Suprapubic skin (tissue), 4 donors: ENCODE measurements at places on chromosomes 7 and 10.

DNA sequence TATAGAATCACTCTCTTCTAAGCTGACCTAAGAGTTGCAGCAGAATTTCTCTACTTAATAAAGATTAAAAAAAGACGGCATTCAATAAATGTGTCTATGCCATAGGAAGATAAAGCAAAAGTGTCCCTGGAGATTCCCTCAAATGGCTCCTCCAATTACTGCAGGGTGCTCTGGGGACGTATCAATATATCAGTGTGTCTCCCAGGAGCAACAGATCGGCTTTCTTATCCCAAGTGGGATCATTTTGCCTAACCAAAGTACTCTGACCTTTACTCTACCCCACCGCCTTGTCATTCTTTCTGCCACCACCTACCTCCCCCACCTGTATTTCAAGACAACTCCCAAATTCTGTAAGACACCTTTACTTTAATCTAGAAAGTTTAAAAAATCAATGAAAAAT is 202.0 kb upstream of the SEMA3C start:
- DNase-seq = no peak

- no peak for DNase-seq
Observed at GRCh38 chr10:6753644-6754043, 173.6 kb upstream of the PRKCQ start.

- no peak for DNase-seq
Observed at GRCh38 chr10:86083664-86084175, 282.9 kb downstream of the GRID1 start.

DNA sequence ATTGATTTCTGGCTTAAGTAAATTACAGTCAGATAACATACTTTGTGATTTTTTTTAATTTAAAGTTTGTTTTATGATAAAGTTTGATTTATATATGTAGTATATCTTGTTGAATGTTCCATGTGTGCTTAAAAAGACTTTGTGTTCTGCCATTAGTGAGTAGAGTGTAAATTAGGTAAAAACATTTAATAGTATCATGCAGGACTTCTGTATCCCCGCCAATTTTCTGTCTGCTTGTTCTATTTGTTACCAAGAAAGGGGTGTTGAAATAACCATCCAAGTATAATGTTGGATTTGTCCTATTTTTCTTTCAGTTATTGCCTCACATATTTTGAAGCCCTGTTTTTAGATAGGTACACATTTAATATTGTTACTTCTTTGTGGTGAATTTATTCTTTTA is 172.1 kb downstream of the CAMK1D start:
- no peak for DNase-seq

GRCh38 chr10:24176658-24177057 is 32.3 kb upstream of the KIAA1217 start:
- DNase-seq = no peak

- DNase-seq = peak; percentile 78
Observed at GRCh38 chr10:98262571-98262970, 5.4 kb downstream of the LOXL4 start.

- DNase-seq = no peak
Observed at GRCh38 chr7:150820148-150820547, 19.6 kb downstream of the TMEM176A start.

- DNase-seq = no peak
Observed at GRCh38 chr10:72702868-72703581, 11.1 kb downstream of the MCU start.

DNA sequence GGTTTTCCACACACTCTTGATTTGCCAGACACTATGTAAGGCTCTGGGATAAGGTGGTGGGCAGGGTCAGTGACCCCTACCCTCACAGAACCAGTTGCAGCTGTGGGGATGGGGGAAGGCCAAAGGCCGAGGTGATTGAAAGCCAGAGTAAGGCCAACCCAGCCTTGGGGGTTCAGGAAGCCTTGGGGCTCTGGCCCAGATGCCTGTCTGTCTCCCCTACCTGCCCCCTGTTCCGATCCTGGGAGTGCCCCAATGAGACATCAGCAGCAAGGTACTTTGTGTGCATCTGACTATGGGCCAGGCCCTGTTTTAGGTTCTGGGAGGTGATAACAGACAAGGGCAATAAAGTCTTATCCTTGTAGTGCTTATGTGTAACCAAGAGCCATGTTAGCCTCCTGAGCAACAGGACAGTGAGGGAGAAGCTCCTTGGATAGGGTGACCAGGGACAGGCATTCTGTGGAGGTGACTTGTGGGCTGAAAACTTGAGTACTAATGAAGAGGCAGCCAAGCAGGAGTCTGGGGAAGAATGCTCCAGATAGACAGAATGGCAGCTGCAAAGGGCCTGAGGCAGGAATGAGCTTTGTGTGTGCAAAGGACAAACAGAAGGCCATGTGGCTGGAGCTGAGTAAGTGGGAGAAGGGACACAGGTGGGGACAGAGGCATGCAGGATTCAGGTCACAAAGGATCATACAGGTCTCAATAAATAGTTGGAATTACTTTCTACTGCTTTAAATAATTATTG is 35.4 kb downstream of the TSPAN14 start:
- no peak for DNase-seq

- DNase-seq = peak; percentile 72
Observed at GRCh38 chr7:45709168-45710042, 135.2 kb downstream of the ADCY1 start.

- no peak for DNase-seq
Observed at GRCh38 chr7:101140339-101140699, 13.4 kb downstream of the SERPINE1 start.

GRCh38 chr10:35993591-35994515 is 351.8 kb upstream of the FZD8 start:
- no peak for DNase-seq

DNA sequence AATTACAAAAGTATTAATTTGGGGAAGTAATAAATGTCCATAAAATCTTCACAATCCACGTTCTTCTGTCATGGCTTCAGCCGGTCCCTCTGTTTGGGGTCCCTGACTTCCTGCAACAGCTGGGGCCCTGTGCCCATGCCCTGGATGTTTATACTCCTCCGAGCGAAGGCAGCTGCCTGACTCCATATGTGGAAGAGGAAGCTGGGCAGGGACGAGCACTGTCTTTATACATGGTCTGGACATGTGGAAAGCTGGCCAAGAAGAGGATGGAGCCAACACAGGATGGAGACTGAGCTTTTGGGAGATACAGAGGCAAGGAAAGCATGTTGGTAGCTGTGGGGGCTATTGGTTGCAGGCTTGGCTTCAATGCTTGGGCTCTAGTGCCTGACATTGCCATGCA is 116.5 kb upstream of the EFCAB10 start:
- DNase-seq = no peak

DNA sequence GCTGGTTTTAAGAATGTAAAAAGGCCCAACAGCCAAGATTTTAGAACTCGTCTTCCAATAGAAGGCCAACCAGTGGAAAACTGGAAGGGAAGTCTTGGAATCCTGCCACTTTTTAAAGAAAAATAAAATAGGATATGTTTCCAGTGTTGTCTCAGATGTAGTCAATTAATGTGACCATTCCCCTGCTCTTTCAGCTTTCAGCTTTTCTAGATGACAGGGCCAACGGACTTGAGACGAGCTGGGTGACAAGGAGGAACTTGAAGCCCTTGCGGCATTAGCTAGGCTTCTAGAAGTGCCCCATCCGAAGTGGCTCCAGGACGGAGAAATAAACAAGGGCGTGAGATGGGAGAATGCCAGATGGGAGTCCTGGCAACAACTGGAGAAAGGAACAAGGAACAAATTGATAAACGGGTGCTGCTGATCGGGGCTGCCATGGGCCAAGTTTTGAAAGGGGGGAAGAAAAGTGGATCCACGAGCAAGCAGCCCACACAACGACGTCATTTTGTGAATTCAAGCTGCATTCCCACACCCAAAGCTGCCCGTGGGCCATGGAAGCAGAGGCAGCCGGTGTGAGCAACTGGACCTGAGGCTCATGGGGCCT is 42.3 kb downstream of the CTBP2 start:
- no peak for DNase-seq

DNA sequence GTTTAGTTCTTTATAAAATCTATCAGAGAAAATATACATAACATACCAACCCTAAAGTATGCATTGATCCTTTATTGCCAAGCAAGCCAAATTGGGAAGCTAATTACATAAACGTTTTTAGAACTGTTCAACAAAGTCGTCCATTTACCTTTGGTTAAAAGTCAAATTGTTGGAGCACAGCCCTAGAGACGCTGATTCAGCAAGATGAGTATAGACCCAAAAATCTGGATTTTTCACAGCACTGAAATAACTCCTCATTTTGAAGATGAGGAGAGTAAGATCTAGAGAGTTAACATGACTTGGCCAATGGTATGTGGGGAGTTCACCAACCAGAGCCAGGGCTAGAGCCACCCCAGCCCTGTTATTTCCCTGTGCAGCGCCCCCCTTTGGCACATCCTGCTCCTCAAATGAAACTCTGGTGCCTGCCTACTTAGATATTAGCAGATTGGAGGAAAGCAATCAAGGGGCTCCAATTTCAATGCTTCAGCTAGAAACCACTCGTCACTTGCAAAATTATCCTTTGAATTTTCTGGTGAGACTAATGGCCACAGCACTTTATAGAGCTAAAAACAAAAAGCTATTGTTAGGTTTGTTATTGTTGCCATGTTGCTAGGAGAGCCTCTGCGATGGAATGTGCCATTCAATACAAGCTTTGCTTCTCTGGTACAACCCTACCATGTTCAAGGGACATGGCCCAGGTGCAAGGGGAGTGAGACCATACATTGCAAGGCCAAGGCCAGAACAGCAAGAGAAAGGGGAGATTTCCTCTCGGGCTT is 132.6 kb upstream of the ZEB1 start:
- DNase-seq = no peak

DNA sequence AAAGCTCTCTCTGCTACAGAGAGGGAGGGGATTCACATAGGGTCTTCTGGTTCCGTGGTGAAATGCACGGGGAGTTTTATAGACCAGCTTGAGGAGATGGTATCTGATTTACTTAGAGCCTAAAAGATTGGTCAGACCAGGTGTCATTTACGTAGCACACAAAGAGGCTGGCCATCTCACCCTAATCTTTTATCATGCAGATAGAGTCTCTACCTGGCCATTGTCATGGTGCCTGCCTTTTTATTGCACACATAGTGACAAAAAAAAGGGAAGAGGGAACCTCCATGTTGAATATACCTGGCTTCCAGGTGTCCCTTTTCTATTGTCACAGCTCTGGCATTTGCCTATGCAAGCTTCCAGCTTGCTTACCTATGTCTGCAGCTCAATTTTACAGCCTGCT is 1456.1 kb downstream of the GATA3 start:
- DNase-seq = no peak

GRCh38 chr7:43489257-43489656 is 93.7 kb upstream of the STK17A start:
- DNase-seq = no peak

GRCh38 chr10:35194906-35195305 is 68.3 kb downstream of the CREM start:
- no peak for DNase-seq

DNA sequence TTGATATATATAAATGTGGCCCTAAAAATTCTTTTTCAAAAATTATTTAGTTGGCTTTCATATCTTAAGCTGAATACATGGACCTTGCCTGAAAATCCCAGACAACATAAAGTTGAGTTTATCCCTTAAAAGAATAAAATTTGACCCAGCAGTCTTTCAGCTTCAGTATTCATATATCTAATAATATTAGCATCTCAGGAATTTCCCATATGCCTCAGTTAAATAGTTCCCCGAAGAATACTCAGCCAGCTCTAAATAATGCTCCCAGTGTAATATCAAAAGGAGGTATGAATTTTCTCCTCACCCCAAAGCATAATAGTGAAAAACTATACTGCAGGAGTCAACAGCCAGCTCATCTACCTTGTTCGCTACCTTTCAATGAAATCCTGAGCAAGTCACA is 145.9 kb downstream of the CTNNA3 start:
- no peak for DNase-seq
